Left colon (tissue), 2 donors: ENCODE measurements at places on chromosomes 7 and 10. TPM values are rescaled to one million over a fixed set of nuclear protein-coding genes. Genes with fewer than 3 reads are reported as not detected.

The OR9A2 gene
- total RNA-seq: not detected

The BTBD16 gene
- total RNA-seq: 0.14 TPM

The TEX47 gene
- not detected for total RNA-seq

The PRKG1 gene
- 17.2 TPM for total RNA-seq

The MYL10 gene
- total RNA-seq: not detected

The ALDH18A1 gene
- 177 TPM for total RNA-seq

The GIMAP7 gene
- total RNA-seq: 4.5 TPM

The TCAF2 gene
- total RNA-seq: 0.89 TPM

The GRID2IP gene
- total RNA-seq: 0.67 TPM

The AGR3 gene
- 123 TPM for total RNA-seq

The CDHR3 gene
- 20.3 TPM for total RNA-seq

The IGFBP3 gene
- total RNA-seq: 38.0 TPM

The ANKRD30A gene
- not detected for total RNA-seq

The ACBD5 gene
- total RNA-seq: 39.4 TPM

The PNLIPRP2 gene
- total RNA-seq: 10.7 TPM

The AKR1C8 gene
- total RNA-seq: not detected

The PON1 gene
- not detected for total RNA-seq

The DPP6 gene
- 2.9 TPM for total RNA-seq

The ASB10 gene
- not detected for total RNA-seq

The NPFFR1 gene
- total RNA-seq: 0.15 TPM

The AUTS2 gene
- total RNA-seq: 43.3 TPM

The CABCOCO1 gene
- not detected for total RNA-seq

The TET1 gene
- 1.3 TPM for total RNA-seq

The FBXL13 gene
- 1.5 TPM for total RNA-seq

The GIMAP4 gene
- total RNA-seq: 16.2 TPM

The NXPH1 gene
- not detected for total RNA-seq

The SPDYE9 gene
- not detected for total RNA-seq

The PGAM1 gene
- total RNA-seq: 216 TPM

The C10orf143 gene
- 6.9 TPM for total RNA-seq

The MMD2 gene
- total RNA-seq: not detected

The TFEC gene
- 2.9 TPM for total RNA-seq

The PRR15 gene
- total RNA-seq: 177 TPM

The CAPZA2 gene
- total RNA-seq: 291 TPM

The LAMB4 gene
- total RNA-seq: not detected

The TUBB8 gene
- total RNA-seq: 0.40 TPM

The CREM gene
- 14.5 TPM for total RNA-seq

The TLL2 gene
- 0.34 TPM for total RNA-seq

The ELAPOR2 gene
- total RNA-seq: 12.7 TPM

The AGR2 gene
- 1,046 TPM for total RNA-seq

The ACADSB gene
- 45.2 TPM for total RNA-seq

The PRSS37 gene
- not detected for total RNA-seq

The CRHR2 gene
- 0.09 TPM for total RNA-seq

The MOGAT3 gene
- 43.1 TPM for total RNA-seq

The FAM25G gene
- 2.9 TPM for total RNA-seq

The SSC4D gene
- 0.50 TPM for total RNA-seq

The OR2AE1 gene
- total RNA-seq: not detected

The REPIN1 gene
- 168 TPM for total RNA-seq

The GRM3 gene
- not detected for total RNA-seq

The GBX1 gene
- total RNA-seq: not detected

The CHST15 gene
- total RNA-seq: 11.6 TPM

The LRRC27 gene
- total RNA-seq: 6.5 TPM

The TWIST1 gene
- total RNA-seq: 0.81 TPM
